ENCODE measurements at places on chromosomes 12 and 14.

GRCh38 chr12:108839018-108839889 is 18.1 kb downstream of the SSH1 start:
- no peak for DNase-seq

DNA sequence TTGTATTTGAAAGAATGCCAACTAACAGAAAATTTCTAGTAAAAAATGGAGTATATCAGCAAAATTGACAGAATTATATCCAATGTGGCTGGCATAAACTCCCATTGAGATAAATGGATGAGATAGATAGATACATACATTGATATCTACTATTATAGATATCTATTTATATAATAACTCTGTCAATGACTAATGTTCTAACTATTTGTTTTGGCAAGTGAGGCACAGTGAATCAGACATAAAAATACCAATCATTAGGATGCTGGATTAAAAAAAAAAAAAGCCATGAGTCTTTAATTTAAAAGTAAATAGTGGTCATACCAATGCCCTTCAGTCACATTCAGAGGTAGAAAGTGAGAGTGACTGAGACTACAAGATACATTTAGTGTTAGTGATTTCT is 33.7 kb upstream of the GLIPR1 start:
- no peak for DNase-seq

GRCh38 chr12:34393086-34393820 is 371.0 kb downstream of the ALG10 start:
- DNase-seq: peak; percentile 0

- DNase-seq: no peak
Observed at GRCh38 chr14:22814941-22815713, at the start of gene SLC7A7. SLC7A7 (minus strand) TSS chr14:22815435; CDS start chr14:22813398, 2,037 bp downstream.

DNA sequence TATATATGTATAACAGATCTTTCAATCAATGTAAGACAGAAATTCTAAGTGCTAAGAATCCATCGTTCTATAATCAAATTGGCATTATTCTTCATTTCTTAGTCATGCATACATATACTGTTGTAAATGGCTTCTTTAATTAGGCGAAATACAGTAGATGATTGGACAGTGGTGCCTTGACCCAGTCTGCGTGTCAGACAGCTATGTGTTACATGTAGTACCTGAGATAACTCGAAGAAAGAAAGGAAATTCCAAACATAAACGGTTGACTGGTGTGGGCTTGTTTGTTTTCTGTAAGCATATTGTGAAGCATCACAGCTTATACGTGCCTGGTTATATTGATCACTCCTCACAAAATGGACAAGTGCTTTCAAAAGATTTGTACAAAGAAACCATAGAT is 210.5 kb downstream of the ETNK1 start:
- DNase-seq: no peak

DNA sequence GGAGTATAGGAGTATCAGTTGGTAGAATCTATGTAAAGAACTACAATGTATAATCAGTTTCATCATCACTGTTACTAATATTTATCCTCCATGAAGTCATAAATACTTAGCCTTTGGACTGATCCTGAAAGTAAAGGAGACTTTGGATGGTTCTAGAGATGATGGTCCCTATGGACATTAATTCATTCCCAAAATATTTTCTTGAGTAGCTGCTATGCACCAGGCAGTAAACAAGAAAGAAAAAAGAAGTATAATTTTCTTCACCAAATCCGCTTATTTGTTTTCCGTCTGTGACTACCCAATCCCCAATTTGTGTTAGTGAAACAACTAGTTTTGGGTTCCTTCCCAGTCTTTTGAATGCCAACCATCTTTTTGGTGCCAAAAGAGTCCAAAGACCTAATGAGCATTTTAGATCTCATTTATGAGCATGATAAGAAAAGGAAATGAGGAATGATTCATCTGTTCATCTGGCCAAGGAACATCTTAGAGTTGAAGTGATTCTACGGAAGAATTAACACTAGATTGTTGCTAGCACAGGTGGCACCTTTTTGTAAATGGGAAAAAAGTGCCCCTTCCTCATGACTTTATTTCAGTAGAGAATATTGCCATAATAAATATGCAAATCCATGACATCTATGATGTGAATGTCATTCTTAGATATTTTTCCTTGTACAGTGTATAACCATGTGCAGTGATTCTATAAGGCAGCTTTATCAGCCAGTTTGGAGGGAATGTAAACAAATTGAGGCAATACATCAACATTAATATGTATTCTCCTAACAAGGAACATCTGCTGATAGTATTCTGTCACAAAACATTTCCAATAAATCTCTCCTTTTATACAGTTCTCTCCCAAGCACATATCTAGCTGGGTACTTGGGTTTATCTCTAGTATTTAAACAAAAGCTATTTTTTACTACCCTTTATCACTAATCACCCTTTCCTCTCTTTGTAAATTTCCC is 85.1 kb upstream of the CCDC91 start:
- DNase-seq: no peak

GRCh38 chr12:132407451-132407961 is 78.1 kb upstream of the GALNT9 start:
- DNase-seq: no peak

DNA sequence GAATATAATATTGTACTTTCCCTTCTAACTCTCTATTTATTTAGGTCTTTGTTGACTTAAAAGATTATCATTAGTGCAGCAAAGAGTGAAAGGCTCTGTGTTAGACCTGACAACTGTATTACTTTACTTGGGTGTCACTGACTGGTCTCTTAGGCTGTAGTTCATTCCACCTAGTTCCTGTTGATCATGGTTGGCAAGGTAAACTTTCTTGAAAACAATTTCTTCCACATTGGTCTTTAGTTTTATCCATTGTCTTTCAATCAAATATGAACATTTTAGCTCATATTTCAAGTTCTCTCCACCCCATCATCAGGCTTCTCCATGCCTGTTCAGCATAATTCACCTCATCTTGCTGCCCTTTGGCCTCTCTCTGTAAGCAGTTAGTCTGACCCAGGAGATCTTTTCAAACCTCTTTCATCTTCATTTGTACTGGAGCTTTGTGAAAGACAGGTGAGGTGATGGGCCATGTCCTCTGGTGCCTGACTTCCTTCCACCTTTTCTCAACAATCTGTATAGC is 32.1 kb upstream of the PPM1H start:
- no peak for DNase-seq

DNA sequence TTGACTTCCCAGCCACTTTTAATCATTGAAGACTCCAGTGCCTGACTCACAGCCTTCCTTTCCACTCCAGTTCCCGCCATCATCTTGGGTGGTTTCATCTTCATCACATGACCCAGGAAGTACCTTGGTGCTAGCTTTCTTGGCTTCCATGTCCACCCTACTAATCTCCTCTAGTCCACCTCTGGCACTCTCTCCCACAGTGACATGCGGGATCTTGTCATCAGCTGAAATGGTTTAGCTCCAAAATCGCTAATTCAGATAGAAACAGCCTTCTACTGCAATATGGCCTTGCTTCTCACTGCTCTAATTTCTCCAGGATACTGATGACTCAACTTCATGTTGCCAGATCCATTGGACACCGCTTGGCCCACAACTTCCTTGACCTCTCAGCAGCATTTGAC is 24.5 kb downstream of the WDR20 start:
- DNase-seq: no peak

- DNase-seq: no peak
Observed at GRCh38 chr14:96177766-96178375, 26.8 kb upstream of the BDKRB2 start.

- DNase-seq: peak; percentile 49
Observed at GRCh38 chr12:64459394-64459891, 7.5 kb downstream of the TBK1 start.

- DNase-seq: no peak
Observed at GRCh38 chr14:89866458-89866857, 88.1 kb downstream of the EFCAB11 start.

- no peak for DNase-seq
Observed at GRCh38 chr12:57618966-57619433, 7.8 kb downstream of the ARHGEF25 start.

DNA sequence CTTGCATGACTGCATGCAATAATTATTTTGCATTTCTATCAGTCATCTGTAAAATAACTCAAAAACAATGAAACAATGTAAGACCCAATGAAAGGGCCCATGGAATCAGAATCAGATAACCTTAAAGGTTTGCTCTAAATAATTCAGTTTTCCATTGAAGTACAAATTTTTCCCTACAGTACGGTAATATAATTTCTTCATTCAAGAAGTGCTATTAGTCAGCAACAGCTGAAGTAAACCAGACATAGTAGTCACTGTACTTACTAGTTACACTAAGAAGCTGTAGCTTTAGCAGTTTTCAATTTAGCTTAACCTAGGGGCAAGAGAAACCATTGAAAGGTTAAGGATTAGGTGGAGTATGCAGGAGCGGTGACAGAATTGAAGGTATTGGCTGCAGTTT is 43.5 kb downstream of the BCAT1 start:
- no peak for DNase-seq

- DNase-seq: no peak
Observed at GRCh38 chr12:89840162-89840922, 131.7 kb upstream of the ATP2B1 start.

DNA sequence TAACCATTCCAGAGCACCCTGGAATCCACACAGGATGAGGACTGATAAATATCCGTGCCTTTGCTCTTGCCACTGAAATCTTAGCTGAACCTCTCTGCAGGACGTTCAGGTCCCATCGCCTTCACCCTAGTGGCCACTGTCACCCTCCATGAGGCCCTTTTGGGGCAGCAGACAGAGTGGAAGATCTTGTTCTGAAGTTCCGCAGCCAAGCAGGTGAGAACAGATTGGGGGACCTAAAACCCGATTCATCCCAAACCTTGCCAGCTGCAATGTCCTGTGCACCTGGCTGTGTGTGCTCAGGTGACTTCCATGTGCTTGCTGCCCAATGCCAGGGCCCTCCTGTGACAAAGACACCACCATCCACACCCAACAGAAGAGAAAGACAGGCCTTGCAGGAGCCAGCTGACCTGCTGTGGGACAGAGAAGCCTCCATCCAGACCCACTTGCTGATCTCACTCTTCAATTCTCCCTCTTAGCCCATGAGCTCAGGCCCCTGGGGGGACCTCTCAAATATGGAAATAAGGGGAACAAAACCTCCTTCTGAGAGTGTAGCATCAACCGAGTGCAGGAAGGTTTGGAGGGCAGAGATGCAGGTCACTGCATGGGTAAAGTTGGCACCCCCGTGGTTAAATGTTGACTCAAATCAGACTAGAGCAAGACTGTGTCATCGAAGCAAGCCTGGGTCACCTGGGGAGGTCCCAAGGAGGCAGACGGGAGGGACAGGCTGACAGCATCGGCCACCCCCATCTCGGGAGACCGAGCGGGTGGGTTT is 308.7 kb upstream of the DIO3 start:
- no peak for DNase-seq

- DNase-seq: peak; percentile 51
Observed at GRCh38 chr14:91059576-91060350, 678 bp downstream of the RPS6KA5 start.

GRCh38 chr12:105083551-105084105 is 630 bp downstream of the ALDH1L2 start:
- no peak for DNase-seq

DNA sequence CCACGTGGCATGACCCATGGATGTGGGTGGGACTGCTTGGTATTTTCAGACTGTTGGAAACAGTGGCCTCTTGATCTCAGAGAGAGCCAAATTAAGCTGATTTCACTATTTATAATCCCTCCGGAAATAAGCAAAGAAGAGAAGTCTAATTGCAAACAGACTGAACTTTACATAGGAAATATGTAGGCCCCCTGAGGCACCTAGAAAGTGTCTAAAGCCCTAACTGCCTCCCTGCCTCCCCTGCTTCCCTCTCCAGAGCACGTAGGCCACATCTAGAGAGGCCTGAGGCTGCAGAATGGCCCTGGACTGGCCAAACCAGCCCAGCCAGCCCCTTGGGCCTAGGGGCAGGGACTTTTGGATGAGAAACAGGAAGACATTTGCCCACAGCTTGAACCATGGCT is 123.8 kb downstream of the ZFP36L1 start:
- no peak for DNase-seq

- DNase-seq: no peak
Observed at GRCh38 chr12:93333828-93334227, 43.9 kb upstream of the NUDT4 start.

- DNase-seq: no peak
Observed at GRCh38 chr14:68658943-68659931, 133.6 kb downstream of the ZFP36L1 start.

DNA sequence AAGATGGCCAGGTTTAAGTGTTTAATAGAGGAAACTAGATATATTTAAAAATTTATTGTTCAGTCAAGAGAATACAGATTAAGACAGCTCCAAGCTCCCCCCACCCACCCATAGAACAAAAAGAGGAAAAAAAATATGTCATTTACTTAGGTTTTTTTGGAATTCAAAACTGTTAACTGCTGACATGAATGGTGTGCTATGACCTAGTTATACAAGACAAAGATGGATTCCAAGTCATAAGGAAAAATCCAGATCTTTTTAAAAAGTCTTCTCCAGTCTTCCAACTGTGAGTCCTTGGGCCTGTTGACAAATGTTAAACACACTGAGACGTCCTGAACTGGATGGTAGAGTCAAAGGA is 1.3 kb upstream of the SETD1B start:
- DNase-seq: no peak

DNA sequence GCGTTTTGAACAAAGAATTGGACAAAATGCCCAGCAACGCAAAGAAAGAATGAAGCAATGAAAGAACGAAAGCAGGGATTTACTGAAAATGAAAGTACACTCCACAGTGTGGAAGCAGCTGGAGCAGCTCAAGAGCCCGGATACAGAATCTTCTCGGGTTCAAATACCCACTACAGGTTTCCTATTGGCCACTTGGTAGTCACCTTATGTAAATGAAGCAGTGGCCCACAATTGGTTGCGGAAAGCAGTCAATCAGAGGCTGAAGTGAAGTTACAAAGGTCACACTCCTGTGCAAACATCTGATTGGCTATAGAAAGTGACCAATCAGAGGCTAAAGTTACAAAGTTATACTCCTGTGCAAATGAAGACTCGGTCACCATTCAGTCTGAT is 15.0 kb upstream of the PPP1R13B start:
- DNase-seq: no peak

DNA sequence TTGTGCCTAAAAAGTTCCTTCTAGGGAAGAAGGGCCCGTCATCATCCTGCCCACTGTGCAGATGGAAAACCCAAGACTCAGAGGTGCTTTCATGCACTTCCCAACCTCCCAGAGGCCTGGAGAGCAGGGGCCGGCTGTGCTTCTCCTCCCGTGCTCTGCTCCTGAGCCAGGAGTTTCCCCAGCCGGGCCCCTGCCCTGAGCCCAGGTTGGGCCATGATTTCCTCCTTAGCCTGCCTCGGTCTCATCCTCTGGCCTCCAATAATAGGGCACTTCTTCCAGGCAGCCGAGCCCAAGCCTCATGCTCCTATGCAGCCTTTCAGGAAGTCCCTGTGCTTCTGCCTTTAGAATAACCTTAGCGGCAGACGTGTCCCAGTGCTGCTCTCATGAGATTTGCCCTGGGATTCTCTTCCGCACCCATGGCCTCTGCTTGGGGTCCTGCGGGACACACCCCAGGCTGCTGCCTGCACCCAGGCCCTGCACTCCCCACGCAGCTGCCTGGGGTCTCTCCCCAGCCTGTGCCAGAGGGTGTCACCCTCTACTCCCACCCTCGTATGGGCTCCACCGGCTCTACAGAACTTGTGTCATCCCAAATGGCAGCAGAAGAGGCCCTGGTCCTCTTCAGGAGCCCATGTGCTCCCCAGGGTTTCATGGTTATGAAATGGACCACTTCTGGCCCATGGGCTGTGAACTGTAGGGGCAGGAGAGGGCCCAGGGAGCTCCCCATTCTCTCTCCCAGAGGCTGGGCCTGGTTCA is 359.3 kb downstream of the ADGRD1 start:
- no peak for DNase-seq
